ENCODE measurements at places on chromosomes 2 and 18.

GRCh38 chr2:167147271-167147941 lies 259.1 kb downstream of the XIRP2 start:
- no peak for DNase-seq

GRCh38 chr2:181356526-181357130 lies 100.6 kb upstream of the ITGA4 start:
- DNase-seq = no peak

DNA sequence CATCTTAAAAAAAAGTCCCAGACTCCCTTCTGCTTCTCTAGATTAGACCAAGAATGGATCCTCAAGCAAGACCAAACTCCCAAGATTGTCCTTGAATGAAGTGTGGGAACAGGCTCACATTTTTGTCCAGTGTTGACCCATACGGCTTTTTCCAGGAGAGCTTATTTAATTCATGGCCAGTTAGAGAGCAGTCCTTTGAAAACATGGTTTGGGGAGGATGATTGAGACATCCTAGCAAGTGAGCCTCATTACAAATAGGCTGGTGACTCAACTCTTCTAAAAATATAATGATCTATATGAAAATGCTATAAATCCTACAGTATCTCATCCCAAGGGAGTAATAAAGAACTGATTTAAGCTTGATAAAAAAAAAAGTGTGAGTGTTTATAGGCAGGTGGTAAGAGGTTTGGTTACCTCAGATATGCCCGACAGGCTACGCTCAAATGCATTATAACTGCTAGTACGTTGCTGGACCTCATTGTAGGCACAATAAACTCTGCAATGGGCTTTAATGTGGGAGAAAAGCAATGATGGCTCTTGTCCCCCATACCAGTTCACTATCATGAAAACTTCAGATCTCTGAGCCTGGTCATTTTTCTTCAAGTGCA lies 17.0 kb downstream of the ANKRD29 start:
- DNase-seq = no peak

DNA sequence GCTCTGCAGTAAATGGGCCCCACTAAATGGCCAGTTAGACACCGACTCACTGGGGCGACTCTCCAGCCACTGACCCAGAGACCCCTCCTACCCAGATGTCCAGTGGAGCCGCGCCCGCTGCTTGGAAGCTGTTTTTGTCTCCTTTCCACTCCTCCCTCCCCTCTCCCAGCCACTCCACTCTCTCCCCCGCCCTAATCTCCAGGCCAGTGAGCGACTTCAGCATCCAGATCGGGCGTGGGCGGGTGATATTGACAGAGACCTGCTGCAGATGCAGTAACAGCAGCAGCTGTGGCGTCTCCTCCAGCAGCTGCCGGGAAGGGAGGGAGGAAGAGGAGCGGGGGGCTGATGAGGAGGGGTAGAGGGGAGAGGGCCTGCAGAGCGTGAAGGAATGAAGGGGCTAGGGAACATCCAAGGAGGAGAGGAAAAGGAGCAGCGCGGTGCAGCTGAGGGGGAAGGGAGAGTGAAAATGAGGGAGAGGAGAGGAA lies at the start of gene SCN7A:
SCN7A (minus strand) TSS at position 110 of the 485 bp plus-strand sequence. CDS start 16,553 bp downstream, outside the sequence.
- no peak for DNase-seq

- DNase-seq = no peak
Measured at GRCh38 chr18:60123031-60123430, 223.2 kb downstream of the PMAIP1 start.

DNA sequence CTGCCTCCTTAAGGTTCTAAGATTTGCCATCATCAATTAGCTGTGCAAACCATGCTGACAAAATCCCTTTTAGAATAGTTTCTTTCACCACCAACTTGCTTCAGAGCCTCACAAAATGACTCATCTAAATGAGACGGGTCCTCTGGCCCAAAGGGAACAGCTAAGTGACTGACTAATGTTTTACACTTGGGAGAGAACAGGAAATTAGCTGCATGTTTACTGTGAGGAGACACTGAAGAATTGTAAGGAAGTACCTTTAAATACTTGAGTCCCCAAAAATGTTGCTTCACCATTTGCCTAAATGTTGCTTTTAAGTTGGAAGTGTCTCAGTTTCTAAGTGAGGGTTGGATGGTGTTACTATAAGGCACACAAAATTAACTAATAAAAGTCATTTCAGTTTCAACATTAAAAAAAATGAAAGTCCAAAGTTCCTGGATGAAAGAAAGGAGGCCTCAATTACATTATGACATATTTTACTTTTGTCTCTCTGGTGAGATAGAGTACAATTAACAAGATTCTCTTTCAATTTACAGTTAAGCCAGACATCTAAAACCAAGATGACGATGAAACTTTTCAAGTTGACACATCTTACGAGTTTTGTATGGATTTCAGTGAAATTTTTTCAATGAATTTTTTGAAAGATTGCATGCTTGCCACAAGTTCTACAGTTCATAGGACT lies 229.1 kb upstream of the FN1 start:
- no peak for DNase-seq

- DNase-seq = no peak
Measured at GRCh38 chr2:164187121-164187520, 434.2 kb downstream of the GRB14 start.

DNA sequence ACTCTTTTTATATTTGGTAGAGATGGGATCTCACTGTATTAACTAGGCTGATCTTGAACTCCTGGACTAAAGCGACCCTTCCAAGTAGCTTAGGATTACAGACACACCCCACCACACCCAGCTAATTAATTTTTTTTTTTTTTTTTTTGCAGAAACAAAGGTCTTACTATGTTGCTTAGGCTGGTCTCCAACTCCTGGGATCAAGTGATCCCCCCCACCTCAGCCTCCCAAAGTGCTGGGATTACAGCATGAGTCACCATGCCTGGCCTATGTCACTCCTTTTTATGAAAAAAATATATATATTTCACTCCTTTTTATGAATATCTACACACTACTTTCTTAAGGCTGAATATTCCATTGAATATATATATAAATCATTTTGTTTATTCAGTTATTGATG lies 162.8 kb downstream of the MGAT5 start:
- no peak for DNase-seq

- DNase-seq = no peak
Measured at GRCh38 chr18:51069885-51070284, 39.9 kb downstream of the SMAD4 start.

DNA sequence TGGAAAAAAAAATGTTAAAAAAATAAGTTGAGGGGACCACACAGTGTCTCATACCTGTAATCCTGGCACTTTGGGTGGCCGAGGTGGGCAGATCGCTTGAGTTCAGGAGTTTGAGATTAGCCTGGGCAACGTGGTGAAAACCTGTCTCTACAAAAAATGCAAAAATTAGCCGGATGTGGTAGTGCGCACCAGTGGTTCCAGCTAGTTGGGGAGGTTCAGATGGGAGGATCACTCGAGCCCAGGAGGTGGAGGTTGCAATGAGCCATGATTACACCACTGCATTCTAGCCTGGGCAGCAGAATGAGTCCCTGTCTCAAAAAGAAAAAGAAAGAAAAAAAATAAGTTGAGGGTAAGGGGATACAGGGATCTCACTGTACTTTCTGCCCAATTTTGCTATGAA lies 6.1 kb upstream of the KYNU start:
- DNase-seq = no peak

- no peak for DNase-seq
Measured at GRCh38 chr2:23904692-23905091, 22.2 kb downstream of the ATAD2B start.

- no peak for DNase-seq
Measured at GRCh38 chr2:129242269-129242668, 737.2 kb upstream of the RAB6C start.

- no peak for DNase-seq
Measured at GRCh38 chr2:71666094-71666474, 212.7 kb downstream of the DYSF start.

DNA sequence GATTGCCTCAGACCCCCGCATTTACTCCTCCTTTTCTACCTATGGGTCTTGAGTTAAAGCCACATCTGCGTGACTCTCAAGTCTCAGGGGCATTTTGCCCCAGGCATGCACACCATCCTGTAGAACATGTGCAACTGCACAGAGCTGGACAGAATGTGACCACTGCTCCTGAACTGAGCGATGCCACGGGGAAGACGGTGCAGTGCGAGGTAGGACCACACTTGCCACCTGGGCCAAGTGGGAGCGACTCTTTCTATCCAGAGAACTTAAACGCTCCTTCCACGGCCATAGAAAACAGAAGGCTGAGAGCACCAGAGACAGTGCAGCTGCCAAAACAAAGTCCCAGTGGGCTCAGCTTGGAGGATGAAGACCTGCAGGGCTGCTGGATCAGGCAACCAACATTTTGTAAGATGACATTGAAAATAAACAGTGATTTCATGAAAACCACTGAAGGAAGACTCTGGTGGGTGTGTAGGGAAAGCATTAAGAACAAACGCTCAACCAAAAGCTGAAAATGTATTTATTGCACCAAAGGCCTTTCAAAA lies 149.0 kb upstream of the HDAC4 start:
- no peak for DNase-seq

GRCh38 chr18:59764281-59764680 lies 67.1 kb upstream of the CCBE1 start:
- no peak for DNase-seq

DNA sequence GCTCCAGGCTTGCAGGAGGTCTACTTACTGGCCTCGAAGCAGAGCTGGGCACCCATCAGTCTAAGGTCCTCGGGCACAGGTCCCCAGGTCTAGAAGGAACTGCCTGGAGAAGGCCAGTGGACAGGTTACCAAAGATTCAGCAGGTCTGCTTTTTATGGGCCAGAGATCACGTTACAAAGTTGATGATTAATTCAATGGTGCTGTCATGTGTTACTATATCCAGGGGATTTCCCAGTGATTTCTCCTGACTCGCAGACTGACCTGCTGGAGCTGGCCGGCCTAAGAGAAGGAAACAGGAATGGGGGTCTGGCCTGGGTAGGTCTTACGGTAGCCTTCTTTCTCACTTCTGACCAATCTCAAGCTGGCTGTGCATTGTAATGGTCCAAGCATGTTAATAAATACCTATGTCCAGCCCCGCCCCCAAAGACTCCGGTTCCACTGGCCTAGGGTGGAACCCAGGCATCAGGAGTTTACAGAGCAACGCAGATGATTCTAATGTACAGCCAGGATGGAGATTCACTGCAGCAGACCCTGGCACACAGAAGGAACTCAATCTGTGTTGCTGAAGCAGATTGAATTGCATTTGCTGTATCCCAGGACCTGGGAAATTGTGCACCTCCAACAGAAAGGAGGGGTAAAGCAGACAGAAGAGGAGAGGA lies at the start of gene NEURL3:
NEURL3 (minus strand) TSS at position 127 of the 659 bp plus-strand sequence; CDS start at position 56, 71 bp downstream.
- no peak for DNase-seq

- no peak for DNase-seq
Measured at GRCh38 chr2:176779917-176780316, 432.7 kb upstream of the HNRNPA3 start.

GRCh38 chr18:50284255-50284885 lies 3.0 kb upstream of the MBD1 start:
- no peak for DNase-seq

- DNase-seq = no peak
Measured at GRCh38 chr18:36372903-36373311, 75.4 kb downstream of the FHOD3 start.

DNA sequence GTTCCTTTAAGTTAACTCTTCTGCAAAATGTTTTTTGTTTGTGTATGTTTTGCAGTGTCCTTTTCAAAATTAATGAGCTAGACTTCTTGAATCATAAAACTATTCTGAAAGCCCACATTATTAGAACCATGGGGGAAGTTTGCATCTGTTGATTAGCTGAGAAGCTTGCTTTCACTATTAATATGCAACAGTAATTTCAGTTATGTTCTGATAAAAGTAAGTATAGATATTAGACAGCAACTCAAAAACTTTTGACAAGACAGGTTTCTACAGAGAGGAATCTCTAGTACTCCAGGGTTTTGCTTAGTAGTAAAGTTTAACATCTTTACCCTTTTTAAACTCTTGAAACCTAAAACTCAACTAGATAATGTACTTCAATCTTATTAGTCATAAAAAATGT lies 147.8 kb downstream of the UBE2E3 start:
- no peak for DNase-seq

GRCh38 chr2:152594792-152595191 lies 122.5 kb downstream of the PRPF40A start:
- DNase-seq = no peak

- DNase-seq = no peak
Measured at GRCh38 chr18:40925071-40925541, 1029.9 kb upstream of the PIK3C3 start.

DNA sequence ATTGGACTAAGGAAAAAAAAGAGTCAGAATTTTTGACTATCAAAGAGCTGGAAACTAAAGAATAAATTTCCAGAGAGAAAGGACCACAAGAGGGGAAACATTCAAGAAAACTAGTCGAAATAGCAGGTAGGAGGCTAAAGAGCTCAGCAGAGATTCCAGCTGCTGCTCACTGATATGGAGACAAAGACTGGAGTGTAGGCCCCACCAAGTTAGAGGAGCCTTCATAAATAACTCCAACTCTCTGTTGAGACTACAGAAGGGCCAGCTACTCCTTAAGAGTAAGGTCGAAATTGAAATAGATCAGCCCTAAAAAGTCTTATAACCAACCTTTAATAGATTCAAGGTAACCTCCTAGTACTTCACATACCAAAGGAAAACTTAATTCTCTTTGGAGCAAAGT lies 31.1 kb downstream of the SS18 start:
- DNase-seq = no peak

DNA sequence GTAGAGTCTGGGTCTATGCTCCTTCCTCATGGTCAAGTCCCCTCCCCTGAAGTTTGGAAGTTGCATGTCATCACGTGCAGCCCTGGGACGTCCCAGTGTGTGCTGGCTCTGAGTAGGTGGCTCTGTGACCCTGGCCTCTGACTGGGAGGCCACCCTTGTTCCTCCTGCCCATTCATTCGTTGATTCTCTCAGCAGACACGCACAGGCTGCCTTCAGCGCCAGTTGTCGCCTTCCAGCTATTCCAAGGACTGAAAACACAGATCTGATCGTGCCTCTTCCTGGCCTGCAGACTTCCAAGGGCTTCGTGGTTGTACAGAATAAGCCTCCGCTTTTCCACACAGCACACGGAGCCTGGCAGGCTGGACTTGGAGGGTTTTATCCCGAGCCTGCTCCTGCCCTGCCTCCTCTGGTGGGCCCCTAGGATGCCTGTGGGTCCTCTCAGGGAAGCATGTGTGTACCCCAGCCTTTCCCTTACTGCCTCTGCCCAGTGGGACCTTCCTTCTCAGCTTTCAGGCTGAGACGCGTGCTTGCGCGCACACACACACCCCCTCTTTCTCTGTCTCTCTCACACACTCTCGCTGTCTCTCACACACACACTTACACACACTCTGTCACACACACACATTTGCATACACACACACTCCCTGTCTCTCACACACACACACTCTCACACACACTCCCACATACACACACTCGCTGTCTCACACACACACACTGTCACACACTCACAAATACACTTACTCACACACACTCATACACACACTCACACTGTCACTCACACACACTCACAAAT lies 17.7 kb downstream of the SH3BP4 start:
- no peak for DNase-seq

Measured in activated T-cell treated with anti-CD3 and anti-CD28 coated beads for 24 hours (primary cell).